Stimulated activated CD4-positive, alpha-beta T cell treated with anti-CD3 and anti-CD28 coated beads, TNF-alpha, amount 100 ng/mL, for 4 hours (primary cell): ENCODE measurements at places on chromosomes 7 and 10.

GRCh38 chr7:17998692-17999091 lies 29.0 kb downstream of the PRPS1L1 start:
- DNase-seq: no peak

DNA sequence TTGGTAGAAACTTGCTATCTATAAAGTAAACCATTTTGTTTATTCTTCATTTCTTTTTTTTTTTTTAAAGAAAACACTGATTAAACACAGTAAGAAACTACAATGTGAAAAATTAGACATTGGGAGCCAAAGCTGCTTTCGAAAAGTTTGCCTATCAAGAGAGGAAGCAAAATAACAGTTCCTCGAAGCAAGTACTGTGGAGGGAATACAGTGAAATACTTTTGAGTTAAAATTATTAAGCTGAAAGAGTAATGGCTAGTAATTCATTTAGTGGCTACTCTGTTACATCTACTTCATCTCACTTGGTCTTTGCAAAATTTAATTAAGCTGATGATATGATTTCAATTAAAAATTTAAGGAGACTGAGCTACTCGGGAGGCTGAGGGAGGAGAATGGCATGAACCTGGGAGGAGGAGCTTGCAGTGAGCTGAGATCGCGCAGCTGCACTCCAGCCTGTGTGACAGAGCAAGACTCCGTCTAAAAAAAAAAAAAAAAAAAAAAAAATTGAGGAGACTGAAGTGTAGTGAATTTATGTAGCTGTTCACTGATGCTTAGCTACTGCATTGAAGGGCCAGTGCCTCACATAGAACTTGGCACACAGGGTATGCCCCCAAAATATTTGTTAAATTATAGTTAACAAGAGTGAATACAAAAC lies 982.1 kb upstream of the MBL2 start:
- DNase-seq: no peak

DNA sequence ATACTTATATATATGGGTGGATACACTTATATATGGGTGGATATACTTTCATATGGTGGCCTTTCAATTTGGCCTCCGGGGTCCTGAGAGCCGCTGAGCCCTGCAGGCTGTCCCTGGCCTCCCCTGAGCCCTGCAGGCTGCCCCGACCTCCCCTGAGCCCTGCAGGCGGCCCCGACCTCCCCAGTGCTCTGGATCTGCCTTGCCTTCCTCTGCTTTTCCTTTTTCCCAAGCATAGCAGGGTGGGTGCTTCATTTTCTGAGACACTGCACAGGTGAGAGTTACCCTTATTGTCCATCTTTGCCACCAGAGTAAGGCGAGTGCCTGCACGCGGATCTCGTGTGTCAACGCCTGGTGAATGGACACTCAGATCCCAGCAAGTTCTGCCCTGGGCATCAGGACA lies 106.6 kb downstream of the VIPR2 start:
- no peak for DNase-seq

GRCh38 chr7:141210862-141211261 lies 137.0 kb downstream of the TMEM178B start:
- no peak for DNase-seq

DNA sequence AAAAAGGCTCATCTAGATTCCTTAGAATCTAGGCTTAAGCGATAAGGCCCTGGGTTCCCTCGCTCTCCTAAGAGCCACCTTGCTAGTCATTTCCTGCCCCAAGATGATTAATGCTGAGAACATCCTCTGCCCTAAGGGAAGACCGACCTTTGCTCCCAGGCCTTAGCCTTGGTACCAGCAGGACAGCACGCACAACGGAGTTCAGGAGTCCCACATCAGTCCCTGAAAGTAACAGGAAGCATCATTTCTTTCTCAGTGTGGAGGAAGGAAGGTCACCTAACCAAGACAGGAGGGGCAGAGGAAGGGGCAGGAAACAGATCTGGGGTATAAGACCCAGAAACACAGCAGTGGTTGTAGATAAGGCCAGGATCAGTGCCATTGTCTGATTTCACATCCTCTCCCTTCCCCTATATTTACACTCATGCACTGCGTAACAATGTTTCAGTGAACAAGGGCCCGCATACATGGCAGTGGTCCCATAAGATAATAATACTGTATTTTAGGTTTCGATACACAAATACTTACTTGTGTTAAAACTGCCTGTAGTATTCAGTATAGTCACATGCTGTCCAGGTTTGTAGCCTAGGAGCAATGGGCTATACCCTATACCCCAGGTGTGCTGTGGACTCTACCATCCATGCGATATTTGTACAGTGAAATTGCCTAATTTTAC lies 8.1 kb upstream of the FAM107B start:
- no peak for DNase-seq

- no peak for DNase-seq
Measured at GRCh38 chr7:96169439-96169838, 152.5 kb downstream of the SLC25A13 start.

GRCh38 chr10:125072794-125073193 lies 87.6 kb downstream of the CTBP2 start:
- DNase-seq: no peak

GRCh38 chr7:80806663-80807062 lies 112.2 kb downstream of the SEMA3C start:
- no peak for DNase-seq

DNA sequence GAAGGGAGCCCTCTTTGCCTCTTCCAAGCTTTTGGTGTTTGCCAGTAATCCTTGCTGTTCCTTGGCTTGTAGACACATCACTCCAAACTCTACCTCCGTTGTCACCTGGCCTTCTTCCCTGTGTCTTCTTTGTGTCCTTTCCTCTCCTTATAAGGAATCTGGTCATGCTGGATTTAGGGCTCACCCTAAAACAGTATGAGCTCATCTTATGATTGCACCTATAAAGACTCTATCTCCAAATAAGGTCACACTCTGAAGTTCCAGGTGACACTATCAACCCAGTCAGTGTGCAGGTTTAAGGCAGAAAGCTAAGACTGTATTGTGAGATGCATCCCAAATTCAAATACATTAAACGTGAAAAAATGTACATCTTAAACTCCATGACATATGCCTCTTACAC lies 49.0 kb upstream of the ZRANB1 start:
- DNase-seq: no peak

DNA sequence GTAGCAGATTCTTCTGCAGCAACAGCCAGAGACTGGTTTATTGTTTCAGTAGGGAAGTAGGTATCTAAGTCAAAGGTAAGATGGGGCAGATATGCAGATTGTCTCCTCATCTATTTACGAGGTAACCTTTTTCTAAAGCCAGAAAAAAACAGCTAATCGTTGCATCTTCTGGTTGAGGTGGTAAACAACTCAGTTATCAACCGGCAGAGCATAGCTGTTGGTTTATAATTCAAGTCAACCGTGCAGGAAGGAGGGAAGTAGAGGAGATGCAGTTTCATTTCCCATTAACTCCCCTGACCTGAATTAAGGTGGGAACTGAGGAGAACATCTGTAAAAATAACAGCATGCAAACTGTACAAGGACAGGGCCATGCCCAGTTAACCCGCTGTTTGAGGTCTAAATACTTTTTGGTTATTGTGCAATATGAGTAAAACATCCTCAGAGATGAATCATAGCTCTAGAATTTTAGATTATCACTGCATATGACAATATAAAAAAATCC lies 156.5 kb upstream of the ITGB1 start:
- DNase-seq: no peak

- no peak for DNase-seq
Measured at GRCh38 chr10:24440817-24441797, 232.2 kb downstream of the KIAA1217 start.

DNA sequence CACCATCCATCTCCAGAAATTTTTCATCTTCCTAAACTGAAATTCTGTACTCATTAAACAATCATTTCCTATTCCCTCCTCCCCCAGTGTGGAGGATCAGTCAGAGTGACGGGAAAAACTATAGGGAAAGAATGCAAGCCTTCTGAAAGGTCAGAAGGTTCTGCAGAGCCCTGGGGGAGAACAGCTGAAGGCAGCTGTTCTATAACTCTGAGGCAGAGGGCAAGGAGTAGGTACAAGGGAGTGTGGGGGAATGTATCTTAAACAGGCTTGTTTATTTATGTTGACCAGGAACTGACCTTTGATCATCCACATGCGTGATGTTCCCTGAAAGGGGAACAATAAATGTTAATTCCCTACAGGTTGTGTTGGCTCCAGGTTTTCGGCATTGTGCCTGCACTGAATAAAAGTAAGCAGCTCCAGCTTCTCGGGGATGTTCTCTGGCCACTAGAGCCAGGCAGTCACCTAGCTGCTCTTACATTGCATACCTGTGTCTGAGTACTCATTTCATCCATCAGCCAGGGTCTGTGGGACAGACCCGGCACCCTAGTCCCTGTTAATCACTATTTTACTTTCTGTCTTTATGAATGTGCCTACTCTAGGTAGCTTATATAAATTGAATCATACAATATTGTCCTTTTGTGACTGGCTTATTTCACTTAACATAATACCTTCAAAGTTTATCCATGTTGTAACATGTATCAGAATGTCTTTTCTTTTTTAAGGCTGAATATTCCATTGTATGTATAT lies 5.8 kb downstream of the IFIT1 start:
- no peak for DNase-seq

- no peak for DNase-seq
Measured at GRCh38 chr10:128018691-128019090, 107.5 kb downstream of the MKI67 start.

GRCh38 chr10:71075086-71075758 lies 137.1 kb upstream of the UNC5B start:
- no peak for DNase-seq

DNA sequence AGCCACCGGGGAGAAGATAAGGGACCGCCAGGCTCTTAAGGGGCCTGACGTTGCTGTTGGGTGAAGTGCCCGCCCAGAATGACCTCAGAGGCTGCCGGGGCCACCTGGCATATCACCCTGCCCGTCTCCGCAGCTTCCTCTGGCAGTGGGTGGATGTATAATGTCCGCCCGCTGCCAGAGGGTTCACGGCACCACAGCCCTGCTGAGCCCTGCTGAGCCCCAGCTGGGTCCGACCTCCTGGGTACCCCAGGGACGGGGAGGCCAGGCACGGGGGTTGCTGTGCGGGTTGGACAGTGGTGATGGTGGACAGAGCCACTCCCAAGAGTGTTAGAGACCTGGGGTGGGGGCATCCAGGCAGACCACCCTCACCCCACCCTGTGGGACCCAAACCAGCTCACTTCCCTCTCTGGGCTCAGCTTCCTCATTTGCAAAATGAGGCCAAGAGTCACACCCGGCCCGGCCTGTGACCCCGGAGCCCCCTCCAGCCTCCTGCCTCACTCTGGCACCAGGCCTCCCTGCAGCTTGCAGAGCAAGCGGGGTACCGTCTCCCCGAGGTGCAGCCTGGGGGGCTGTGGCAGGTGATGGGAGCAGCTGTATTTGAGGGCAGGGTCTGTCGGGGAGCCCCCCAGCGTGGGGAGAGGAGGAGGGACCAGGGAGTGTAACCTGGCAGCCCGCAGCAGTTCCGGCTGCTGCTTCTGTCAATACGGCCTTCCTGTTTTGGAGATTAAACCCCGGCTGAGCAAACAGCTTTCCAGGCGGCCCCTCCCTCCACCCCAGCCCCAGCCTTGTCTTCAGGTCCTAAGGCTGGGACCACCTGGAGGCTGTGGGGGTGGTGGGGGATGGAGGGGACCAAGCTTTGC lies 8.4 kb upstream of the LFNG start:
- DNase-seq: no peak
